ENCODE measurements at places on chromosomes 12 and 14.

DNA sequence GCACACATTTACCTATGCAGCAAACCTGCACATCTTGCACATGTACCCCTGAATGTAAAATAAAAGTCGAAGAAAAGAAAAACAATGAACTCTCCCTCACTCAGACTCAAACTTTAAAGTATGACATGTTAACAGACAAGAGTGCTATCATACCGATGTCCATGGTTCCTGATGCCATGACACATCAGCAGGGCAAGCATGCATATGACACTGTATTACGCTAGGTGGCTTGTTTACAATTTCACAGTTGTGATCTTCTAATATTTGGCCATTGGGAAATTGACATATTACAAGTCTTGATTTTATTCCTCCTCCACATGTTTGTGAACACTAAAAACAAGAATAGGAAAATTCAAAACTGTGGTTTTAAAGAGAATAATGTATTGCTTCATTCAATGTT is 126.6 kb downstream of the ADAMTS20 start:
- no peak for DNase-seq

GRCh38 chr14:68756000-68756481 is 36.8 kb downstream of the ZFP36L1 start:
- no peak for DNase-seq

- no peak for DNase-seq
Measured at GRCh38 chr12:19872621-19873540, 433.6 kb downstream of the AEBP2 start.

DNA sequence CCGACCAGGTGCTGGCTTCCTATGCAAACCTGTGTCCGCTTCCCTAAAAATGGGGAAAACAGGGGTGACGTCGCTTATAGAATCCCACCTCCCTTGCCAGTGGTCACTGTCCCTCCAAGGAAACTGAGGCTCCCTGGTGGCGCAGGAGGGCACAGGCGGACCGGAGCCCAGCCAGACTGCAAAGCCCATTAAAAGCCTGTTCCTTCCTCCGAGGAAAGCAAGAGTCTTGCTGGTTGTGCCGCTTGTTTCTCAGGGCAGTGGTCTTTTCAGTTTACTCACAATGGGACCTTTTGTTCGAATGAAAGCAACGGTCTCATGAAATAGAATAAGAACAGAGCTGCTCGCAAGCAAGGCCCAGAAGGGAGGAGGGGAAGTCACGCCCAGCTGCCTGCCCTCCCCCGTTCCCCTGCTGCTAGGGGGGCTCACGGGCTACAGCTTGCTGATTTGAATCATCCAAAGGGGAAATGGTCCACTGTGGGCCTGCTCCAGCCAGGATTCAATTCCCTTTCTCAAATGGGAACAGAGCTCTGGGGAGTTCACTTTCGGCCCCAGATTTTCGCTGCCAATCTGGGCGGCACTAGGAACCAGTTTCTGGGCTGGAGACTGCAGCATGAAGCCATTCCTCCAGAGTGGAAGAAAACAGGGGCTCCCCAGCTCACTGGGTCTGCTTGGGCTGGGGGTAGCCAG is 4.6 kb upstream of the SELPLG start:
- DNase-seq, result peak; percentile 93

DNA sequence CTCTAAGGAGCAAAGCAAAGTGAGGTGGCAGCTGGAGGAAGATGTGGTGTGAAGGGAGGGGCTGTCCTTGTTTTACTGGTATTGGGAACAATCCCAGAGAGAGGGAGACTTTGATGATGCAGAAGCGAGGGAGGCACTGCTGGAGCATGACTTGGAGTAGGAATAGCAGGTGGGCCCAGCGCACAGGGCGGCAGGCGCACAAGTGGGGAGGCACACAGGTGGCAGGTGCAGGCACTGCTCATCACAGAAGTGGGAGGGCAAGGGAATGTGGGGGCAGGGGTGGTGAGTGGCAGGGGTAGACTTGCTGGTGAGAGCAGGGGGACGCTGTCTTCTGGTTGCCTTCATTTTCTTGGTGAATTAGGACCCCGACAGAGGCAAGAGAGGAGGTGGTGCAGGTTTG is 11.5 kb upstream of the IFI27 start:
- no peak for DNase-seq

GRCh38 chr14:88706425-88706824 is 86.3 kb downstream of the EML5 start:
- no peak for DNase-seq

DNA sequence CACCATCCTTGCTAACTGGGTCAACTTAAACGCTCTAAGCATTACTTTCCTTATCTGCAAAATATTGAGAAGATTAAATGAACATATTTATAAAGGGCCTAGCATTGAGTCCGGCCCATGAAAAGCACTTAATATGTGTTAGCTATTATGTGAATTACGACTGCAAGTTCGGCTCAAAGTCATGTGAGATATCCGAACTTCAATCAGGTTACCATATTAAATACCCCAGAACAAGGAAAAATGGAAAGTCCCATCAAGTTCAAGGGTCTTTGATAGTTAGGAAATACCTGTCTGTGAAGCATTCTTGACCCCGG is 487 bp upstream of the NRDE2 start:
- no peak for DNase-seq

- no peak for DNase-seq
Measured at GRCh38 chr12:116613256-116613655, 54.1 kb downstream of the MAP1LC3B2 start.

GRCh38 chr12:54304187-54304810 is 3.5 kb upstream of the NFE2 start:
- no peak for DNase-seq

DNA sequence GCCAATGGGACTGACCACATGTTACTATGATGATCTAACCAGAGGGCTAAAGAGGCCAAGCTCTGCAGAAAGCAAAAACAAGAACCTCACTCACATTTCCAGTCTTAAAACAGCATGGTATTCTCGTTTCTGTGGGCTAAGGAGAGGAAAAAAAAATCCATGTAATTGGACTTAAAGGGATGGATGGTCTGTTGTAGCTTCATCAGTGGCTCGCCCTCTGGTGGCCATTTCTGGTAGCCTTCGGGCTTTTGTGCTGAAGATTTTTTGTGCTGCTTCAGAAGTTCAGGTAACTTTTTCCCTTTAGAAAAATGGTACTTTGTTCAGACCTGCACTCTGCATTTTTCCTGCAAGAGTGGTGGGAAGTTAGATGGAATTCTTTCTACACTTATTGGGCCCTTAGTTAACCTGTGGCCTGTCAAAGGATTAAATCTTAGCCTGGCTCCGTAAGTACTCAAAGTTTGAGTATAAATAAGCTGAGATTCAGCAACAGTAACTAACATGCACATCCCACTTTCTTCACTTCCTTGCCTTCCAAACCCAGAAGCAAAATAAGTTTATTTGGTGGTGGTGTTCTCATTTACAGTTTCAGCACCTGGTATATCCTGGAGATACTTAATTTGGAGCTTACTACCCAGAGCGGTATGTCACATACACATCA is 22.3 kb downstream of the DCAF4 start:
- DNase-seq, result peak; percentile 58

- DNase-seq, result no peak
Measured at GRCh38 chr12:119369907-119370546, 35.5 kb downstream of the CCDC60 start.

- no peak for DNase-seq
Measured at GRCh38 chr12:43347026-43347425, 205.0 kb downstream of the ADAMTS20 start.

DNA sequence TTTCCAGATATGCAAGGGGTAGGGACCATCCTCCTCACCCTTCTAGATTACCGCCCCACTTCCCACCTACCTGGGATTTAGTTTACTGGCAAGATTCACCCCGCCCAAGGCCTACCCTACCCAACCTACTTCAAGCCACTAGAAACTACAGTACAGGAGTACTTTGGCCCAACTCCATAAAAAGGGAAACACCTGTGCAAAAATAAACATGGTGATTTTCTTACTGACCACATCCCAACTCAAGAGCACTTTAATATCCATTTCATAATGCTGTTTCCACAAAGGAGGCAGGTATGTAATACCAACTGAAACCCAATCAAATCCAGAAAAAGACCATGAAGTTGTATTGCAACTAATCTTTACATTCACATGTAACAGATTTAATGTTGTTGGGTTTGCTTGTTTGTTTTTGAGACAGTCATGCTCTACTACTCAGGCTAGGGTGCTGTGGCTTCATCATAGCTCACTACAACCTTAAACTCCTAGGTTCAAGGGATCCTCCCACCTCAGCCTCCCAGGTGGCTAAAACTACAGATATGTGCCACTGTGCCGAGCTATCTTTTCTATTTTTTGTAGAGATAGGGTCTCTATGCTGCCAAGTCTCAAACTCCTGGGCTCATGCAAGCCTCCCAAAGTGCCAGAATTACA is 41.7 kb upstream of the RAP1B start:
- no peak for DNase-seq

DNA sequence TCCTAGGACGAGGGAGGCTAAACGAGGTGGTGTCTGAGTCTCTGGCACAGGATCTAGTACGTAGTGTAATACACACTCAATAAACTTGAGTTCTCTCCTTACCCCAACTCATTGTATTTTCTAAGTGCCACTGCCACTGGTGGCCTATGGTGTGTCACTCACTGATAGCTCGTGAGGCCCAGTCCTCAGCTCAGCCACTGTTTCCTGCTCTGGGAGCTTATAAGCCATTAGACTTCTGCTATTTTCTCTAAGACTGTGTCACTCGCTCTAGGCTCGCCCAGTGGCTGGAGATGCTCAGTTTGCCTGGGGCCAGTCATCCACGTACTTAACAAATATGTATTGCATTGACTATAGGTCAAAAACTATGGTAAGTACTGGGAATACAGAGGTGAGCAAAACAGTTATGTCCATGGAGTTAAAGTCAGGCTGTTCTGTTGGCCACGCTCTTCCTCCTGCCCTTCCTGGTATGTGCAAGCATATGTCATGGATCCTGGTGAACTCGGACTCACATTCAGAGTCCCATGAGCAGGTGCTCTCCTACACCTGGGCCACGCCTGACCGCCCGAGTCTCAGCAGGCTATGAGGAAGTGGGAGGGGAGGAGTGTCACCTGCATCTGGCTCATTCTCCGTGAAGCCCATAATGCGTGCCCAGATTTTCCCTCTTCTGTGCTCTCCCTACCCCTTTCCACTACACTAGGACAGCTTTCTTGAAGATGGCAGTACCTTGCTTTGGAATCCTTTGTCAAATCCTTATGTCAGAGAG is 41.6 kb downstream of the DEGS2 start:
- DNase-seq, result no peak

DNA sequence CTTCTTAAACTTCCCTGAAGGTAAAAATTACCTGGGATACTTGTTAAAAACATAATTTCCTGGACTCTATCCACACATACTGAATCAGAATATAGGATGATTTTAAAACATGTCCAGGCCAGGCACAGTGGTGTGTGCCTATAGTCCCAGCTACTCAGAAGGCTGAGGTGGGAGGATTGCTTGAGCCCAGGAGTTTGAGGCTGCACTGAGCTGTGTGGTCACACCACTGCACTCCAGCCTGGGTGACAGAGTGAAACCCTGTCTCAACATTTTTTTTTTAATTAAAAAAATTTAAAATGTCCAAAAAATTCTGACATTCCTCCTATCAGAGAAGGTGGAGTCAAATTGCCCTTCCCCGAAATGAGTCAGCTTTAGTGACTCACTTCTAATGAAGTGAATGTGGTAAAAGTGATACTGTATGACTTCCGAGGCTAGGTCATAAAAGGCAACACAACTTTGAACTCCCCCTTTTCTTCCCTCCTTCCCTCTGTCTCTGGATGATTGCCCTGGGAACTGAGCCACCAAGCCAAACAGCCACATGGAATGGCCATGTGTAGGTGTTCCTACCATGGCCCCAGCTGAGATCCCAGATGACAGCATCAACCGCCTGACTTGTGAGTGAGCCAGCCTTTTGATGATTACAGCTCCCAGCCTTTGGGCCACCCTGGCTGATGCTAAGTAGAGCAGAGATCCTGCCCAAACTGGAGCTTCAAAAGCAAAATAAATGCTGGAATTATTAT is 36.3 kb downstream of the LIMA1 start:
- peak; percentile 88 for DNase-seq

Data from COLO829 (cell line).